ENCODE measurements at places on chromosomes 16 and 17. TPM values are rescaled to one million over a fixed set of nuclear protein-coding genes. Genes with fewer than 3 reads are reported as not detected.

Gene NUPR1
- 43.7 TPM for total RNA-seq

Gene FAM20A
- total RNA-seq: 0.08 TPM

Gene PRR11
- 0.23 TPM for total RNA-seq

Gene CENPN
- total RNA-seq: 25.3 TPM

Gene THRA
- total RNA-seq: 18.9 TPM

Gene C1QTNF1
- 98.7 TPM for total RNA-seq

Gene LGALS9C
- not detected for total RNA-seq

Gene PLA2G10
- total RNA-seq: not detected

Gene MEOX1
- under 0.01 TPM for total RNA-seq

Gene MT2A
- 62.2 TPM for total RNA-seq

Gene SUPT4H1
- 40.2 TPM for total RNA-seq

Gene CTRB1
- not detected for total RNA-seq

Gene SLFN12L
- total RNA-seq: under 0.01 TPM

Gene FOXF1
- total RNA-seq: not detected

Gene CEP295NL
- 2.0 TPM for total RNA-seq

Gene KRTAP4-1
- total RNA-seq: not detected

Gene LGALS9
- 3.0 TPM for total RNA-seq

Gene CNGB1
- total RNA-seq: not detected

Gene LPO
- not detected for total RNA-seq

Gene TMEM132E
- not detected for total RNA-seq

Gene FSCN2
- total RNA-seq: 1.1 TPM

Gene MEAK7
- total RNA-seq: 11.6 TPM

Gene CRHR1
- not detected for total RNA-seq

Gene PIK3R6
- total RNA-seq: not detected

Gene ACSM3
- total RNA-seq: 0.90 TPM

Gene GRIN2A
- total RNA-seq: under 0.01 TPM

Gene CLEC3A
- not detected for total RNA-seq

Gene MYH1
- total RNA-seq: not detected

Data from smooth muscle cell of the coronary artery (primary cell).